ENCODE measurements at places on chromosomes 12 and 14.

DNA sequence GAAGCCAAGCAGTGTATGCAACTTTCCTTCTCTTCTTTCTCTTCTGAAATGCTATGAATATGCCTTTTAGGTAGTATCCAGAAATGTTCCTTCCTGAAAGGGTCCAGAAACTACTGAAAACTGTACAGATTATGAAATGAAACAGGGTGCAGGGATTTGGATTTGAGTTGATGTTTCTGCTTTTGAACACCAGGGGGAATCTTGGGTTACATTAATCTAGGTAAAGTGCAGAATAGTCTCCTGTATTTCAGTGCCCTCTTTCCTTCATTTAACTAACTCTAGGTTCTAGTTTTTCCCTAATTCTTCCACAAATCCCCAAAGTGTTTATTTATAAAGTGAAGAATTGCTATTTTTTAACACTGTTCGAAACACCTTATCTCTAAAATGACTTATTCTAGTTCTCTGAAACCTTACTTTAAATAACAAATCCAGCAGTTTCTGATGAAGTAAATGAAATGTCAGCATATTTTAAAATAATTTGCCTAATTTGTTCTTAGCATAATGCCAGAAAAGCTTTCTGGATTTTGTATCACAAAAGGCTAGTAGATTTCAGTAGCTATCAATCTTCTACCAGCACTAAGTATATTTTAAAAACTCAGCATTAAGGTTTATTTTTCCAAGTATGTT lies 111.9 kb downstream of the LRRK2 start:
- DNase-seq, result no peak

DNA sequence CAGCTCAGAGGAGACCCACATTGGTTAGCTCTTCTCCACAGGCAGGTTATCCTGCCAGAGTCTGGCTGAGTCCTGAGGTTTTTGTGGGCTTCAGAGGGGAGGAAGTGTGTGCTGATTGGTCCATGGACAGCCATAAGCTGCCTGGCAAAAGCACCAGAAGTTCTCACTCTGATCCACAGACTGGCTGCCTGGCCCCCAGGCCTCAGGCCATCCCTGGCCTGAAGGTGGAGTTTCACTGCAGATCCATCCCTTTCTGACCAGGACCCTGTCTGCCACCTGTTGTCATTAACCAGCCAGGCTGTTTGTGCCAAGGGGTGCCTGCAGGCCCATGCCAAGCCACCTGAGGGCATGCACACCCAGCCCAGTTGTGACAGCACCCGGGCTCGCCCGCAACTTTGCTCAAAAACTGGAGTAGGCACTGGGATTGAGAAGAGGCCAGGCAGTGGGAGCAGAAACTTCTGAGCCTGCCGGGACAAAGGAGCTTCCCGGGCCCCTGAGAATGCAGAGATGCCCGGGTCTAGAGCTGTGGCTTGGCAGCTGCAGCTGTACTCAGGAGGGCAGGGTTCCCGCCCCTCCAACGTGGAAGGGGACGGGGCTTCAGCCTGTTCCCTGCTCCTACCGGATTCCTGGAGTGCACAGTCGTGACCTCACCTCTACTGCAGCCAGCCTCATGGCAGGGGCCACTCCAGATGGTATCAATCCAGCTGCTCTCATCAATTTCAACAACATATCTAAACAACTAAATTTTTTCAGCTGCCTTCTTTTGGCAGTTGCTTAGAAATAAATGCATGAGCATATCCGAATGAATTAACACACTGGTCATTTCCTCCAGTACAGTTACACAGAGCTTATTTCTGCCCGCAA lies 1277.3 kb downstream of the SLC16A7 start:
- DNase-seq, result no peak

- DNase-seq, result no peak
These were observed 245.0 kb upstream of the PELI2 start for GRCh38 chr14:55873169-55873568.

- no peak for DNase-seq
These were observed 50.4 kb downstream of the KCNK10 start for GRCh38 chr14:88272390-88273269.

DNA sequence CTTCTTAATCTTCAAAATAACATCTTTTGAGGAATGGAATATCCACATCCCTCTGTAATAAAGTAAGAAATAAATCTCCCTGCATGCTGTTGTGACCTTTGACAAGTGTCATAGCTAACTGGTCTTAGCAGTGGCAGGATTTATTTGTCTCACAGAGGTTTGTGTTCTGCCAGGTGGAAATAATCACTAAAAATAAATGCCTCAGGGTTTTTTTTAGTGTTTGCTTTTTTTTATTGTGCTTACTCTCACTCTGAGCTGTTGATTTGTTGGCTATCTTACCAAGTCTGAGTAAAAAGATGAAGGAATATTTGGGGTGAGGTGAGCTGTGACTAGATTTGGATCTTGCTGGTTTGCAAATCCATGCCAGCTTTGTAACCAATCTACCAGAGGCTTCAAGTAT lies 285.4 kb downstream of the ALG10B start:
- DNase-seq, result no peak

GRCh38 chr12:13127444-13127843 lies 24.0 kb upstream of the GSG1 start:
- no peak for DNase-seq

GRCh38 chr14:22699801-22700564 lies 55.8 kb upstream of the OR6J1 start:
- no peak for DNase-seq

GRCh38 chr14:50974118-50974517 lies 29.8 kb upstream of the PYGL start:
- no peak for DNase-seq

GRCh38 chr12:22275843-22276242 lies 58.7 kb downstream of the ST8SIA1 start:
- DNase-seq, result peak; percentile 25

- no peak for DNase-seq
These were observed 3.3 kb upstream of the KRT18 start for GRCh38 chr12:52945389-52946232.

- no peak for DNase-seq
These were observed 3.4 kb downstream of the SSPN start for GRCh38 chr12:26198742-26199141.

- no peak for DNase-seq
These were observed 36.3 kb downstream of the RPS29 start for GRCh38 chr14:49549881-49550280.

DNA sequence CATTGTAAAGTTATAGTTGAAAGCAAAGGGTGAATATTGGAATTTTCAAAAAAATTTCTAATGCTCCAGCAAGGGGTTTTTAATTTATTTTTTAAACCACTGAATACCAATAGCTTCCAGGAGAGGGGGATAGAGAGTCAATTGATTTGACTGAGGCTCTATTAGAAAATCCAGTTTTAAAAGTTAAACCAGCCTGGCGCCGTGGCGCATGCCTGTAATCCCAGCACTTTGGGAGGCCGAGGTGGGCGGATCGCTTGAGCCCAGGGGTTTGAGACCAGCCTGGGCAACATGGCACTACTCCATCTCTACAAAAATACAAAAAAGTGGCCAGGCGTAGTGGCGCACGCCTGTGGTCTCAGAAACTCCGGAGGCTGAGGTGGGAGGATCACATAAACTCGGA lies 150.1 kb downstream of the SLC38A4 start:
- no peak for DNase-seq

DNA sequence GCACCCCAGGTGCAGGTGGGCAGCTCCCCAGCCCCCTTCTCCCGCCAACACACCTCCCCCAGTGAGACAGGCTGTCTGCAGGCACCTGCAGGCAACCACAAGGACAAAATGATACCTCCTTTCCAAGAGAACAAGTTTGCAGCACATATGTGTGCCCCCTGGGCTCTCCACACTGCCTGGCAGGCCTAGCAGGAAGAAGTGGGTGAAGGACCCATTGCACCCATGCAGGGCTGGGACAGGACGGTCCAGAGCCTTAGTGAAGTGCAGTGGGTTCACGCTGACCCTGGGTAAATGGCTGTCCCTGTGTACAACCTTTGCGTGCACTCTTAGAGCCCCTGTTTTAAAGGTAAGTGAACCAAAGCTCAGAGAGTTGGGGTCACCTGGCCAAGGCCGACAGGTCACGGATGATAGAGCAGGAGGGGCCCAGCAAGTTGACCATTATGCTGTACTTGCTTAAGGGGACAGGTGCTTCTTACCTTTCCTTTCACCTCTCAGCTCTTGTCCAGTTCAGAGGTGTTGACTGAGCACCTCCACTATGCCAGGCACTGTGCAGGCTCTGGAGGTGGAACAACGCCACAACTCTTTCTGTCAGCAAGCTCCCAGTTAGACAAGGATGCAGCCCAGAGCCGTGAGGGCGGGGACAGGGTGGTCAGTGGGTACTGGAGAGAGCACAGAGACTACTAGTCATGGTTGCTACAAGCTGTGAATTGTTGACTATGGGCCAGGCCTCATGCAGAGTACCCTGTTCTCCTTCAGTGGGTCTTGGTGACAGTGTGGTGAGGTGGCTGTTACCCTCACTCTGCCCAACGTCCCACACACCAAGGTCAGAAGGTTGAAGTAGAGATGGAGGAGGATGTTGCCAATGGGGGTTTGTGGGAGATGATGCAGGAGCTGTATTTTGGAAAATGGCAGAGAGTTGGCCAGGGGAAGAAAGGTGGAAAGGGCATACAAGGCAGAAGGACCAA lies 125.9 kb downstream of the PAPOLA start:
- DNase-seq, result no peak

GRCh38 chr12:53004582-53004981 lies 1.7 kb upstream of the EIF4B start:
- DNase-seq, result no peak

- DNase-seq, result no peak
These were observed 103.9 kb upstream of the RFLNA start for GRCh38 chr12:124191024-124191359.

DNA sequence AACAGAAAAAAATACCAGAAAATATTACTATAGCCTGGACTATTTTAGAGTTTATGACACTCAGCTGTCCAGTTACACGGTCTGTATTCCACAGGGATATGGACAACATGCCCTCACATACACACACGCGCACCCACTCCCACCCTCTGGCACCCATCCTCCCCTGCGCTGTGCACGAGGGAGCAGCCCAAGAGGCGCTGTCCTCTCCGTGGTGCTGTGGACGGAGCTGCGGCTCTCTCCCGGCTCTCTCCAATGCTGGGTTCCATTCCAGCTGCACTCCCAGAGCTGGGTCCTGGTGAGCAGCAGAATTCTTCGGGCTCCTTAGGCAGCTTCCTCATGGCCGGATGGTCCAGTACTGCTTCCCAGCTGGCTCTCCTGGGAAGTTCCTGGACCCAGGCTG lies 6.0 kb upstream of the NGB start:
- DNase-seq, result no peak

- no peak for DNase-seq
These were observed 311.8 kb downstream of the BTG1 start for GRCh38 chr12:91833780-91834359.

DNA sequence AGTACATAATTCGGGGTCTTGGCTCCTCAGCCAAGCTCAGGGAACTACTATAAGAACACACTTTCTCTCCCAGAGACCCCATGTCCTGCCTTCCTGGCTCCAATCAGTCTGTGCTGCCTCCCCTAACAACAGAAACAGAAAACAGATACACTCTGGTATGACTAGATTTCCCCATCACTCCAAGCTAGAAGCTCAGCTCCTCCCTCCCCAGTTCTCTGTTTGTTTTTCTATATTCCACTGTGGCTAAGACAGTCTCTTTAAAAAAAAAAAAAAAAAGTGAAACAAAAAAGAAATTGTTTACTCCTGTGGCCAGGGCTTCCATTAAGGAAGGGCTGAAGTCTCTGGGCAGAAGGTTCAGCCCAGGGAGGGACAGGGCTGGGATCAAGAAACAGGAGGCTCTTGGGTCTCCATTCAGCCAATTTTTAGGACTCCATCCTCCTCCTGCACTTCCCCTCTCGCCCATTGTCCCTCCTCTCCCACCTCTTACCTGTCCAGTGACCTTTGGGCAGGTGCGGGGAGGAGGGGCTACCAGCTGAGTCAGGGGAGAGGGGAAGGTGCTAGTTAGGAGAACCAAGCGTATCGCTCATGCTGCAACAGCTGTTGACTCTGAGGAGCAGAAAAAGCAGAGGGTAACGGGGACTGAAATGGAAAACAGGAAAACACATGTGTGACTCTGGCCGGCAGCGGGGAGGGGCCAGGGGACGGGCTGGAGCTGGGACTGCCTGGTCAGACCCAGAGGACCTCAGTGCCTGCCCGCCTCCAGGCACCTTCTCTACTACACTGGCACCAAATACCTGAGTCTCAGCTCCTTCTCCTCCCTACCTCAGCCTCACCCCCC lies 4.1 kb upstream of the SLC7A7 start:
- DNase-seq, result no peak

GRCh38 chr14:53399057-53399456 lies 245.9 kb upstream of the DDHD1 start:
- DNase-seq, result no peak

DNA sequence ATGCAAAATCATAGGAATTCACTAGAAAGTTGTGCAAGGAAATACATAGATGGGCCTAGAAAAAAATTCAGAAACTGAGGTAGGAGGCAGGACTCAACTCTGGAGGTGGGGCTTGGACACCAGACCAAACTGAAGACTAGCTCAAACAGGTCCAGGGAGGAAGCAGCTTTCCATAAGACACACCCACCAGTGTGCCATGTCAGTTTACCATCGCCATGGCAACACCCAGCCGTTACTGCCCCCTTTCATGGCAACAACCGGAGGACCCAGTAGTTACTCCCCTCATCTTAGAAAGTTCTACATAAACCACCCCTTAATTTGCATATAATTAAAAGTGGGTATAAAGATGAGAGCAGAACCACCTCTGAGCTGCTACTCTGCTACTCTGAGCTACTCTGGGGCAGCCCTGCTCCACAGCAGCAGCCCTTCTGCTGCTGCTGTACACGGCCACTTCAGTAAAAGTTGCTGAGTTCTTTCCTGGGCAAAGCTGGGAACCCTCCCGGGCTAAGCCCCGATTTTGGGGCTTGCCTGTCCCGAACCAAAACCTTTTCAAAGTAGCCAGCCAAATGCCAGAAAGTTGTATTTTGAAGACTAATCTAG lies 30.8 kb upstream of the NINJ2 start:
- DNase-seq, result no peak

- no peak for DNase-seq
These were observed 62.6 kb downstream of the DIO3 start for GRCh38 chr14:101623685-101624444.

DNA sequence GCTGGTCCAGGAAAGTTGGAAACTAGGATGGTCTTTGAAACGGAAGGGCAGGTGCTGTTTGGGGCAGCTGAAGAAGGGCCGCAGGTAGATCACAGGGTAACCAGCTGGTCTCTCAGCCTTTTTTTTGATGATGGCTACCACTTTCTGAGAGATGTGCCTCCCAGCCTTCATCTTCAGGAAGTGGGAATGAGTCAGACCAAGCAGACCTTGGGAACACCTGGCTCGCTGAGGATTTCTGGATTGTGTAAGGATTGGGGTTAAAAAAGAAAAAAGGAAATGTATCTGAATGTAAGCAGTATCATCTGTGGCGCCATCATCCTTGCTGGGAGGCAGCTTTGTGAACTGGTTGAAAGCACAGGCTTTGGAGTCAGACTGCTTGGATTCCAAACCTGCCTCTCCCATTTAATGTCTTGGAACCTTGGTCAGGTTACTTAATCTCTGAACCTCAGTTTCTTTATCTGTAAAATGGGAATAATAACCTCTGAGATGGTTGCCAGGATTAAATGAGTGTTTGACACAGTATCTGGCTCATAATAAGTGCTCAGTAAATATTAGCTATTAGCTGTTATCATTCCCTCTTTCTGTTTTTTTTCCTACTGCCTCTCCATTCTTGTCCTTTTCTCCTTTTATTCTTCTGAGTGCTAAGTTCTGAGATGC lies 1.7 kb downstream of the PRPF40B start:
- DNase-seq, result no peak
